ENCODE measurements at places on chromosomes 5 and 9.

DNA sequence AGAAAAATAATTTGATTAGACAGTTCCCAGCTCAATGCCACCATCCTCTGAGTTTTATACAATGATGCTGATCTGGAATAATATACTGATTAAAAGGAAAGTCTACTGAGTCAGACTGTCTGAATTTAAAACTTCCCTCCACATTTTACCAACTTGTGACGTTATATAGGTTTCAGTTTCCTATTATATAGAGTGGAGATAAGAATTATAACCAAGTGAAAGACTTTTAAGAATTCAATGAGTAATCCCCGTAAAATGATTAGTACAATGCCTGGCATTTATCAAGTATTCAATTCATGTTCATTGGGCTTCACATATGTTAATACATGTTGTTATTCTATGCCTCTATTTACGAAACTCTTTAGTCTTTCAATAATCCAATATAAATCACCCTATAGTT is 166.0 kb downstream of the CDH9 start:
- no peak for DNase-seq

DNA sequence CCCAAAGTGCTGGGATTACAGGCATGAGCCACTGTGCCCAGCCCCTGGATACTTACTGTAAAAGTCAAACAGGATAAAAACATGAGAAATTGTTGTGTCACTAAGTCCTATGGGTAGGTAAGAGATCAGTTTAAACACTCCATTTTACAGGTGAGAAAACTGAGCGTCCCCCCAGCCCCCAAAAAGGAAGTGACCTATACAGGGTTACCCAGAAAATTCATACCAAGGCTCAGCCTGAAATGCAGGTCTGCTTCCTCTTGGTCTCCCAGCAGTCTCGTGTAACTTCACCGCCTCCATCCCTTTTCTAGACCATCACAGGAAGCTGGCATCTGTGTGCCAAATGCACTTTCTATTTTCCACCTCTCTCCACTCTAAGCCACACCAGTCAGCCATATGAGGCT is 57.2 kb downstream of the TMOD1 start:
- DNase-seq = no peak

GRCh38 chr5:171770153-171770552 is 15.5 kb upstream of the SMIM23 start:
- DNase-seq = no peak

GRCh38 chr5:1788828-1789227 is 10.8 kb downstream of the MRPL36 start:
- no peak for DNase-seq

DNA sequence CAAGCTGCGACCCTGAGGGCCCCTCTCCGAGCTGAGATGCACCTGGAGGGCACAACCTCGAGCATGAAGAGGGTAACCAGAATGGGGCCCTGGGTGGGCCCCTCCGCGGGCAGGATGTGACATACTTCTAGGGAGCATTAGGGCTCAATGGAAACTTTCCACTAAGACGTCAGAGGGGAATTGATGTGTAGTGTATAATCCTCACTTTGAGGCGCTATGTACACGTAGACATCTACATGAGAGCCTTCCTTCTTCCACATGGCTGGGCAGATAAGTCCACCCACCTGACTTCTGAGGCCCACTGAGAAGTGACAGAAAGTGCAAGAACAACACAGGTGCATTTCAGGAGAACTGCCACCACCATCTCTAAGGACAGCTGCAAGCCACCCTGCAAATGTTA is 61.0 kb downstream of the DAP start:
- DNase-seq = no peak

GRCh38 chr5:138186002-138186447 is 7.1 kb downstream of the KIF20A start:
- no peak for DNase-seq

GRCh38 chr9:95478335-95478734 is 38.4 kb downstream of the PTCH1 start:
- DNase-seq = no peak

- no peak for DNase-seq
Observed at GRCh38 chr5:154276261-154276972, 85.9 kb downstream of the GALNT10 start.

DNA sequence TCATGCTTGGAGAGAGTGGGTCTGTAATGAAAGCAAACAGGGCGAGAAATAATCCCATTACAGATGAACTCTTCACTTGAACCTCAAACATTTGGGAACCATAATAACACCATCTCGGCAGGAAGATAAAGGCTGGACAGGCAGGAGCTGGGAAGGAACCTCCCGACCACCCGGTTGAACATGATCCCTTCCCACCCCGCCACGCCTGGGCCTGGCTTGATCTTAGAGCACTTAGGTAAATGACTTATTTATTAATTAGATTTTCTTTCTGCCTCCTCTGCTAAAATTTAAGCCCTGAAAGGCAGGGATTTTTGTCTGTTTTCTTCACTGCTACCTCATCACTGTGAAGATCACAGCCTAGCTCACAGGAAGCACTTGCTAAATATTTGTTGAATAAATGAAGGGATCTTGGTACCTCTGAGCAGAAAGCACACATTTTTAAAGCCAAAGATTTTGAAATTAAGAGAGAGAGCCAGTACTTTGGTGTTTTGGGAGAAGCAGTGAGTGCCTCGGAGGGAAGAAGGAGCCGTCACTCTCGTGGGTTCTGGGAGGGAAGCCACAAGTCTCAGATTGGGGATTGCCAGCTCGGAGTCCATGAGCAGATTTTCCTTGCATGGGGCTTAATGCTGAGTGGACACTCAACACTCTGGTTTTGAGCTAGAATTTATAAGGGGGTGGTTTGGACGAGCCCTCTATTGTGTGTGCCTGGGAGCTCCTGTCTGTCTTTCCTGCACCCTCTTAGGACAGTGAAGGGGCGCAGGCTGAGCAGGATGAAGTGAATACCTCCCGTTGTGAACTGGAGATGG is 133.3 kb downstream of the MACROH2A1 start:
- DNase-seq = no peak

GRCh38 chr5:139137697-139138096 is 60.5 kb downstream of the SIL1 start:
- no peak for DNase-seq

DNA sequence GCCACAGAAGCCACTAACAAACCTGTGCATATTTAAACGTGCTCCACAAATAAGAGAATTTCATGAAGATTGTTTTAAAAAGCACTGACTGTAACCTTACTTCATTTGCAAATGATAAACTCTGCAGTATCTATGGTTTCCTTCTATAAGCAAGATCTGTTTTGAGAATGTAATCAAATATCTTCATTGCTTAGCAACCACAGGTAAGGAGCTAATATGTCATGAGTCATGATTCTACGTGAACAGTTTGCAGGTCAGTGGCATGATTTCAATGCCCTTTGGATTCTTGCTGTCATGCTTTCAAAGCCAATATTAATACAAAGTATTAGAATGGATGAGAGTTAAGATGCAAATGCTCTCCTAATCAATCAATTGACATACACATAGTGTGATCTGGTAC is 325.0 kb downstream of the EDIL3 start:
- no peak for DNase-seq

- no peak for DNase-seq
Observed at GRCh38 chr9:38088006-38088925, 19.2 kb upstream of the SHB start.

GRCh38 chr9:134937164-134937555 is 19.4 kb upstream of the FCN1 start:
- DNase-seq = no peak

GRCh38 chr9:127219520-127219919 is 45.1 kb upstream of the GARNL3 start:
- no peak for DNase-seq

- DNase-seq = no peak
Observed at GRCh38 chr9:105067895-105068580, 140.1 kb upstream of the ABCA1 start.

DNA sequence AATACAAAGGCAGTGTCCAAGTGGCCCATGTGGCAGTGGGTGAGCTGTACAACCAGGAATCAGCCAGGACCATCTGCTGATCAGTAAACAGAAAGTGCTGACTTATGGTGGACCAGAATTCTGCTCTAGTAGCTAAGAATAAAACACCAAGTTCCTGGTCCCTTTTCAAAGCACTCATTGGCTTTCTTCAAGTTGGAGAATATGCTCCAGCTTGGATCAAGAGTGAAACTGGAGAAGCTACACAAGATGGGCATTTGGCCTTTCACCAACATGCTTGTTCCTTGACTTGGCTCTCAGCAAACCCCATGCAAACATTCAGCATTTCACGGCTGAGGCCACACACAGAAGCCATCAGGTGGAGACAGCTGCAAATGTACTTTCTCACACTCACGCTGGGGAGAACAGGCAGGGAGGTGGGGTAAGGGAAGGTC is 32.1 kb downstream of the MARCHF3 start:
- no peak for DNase-seq

DNA sequence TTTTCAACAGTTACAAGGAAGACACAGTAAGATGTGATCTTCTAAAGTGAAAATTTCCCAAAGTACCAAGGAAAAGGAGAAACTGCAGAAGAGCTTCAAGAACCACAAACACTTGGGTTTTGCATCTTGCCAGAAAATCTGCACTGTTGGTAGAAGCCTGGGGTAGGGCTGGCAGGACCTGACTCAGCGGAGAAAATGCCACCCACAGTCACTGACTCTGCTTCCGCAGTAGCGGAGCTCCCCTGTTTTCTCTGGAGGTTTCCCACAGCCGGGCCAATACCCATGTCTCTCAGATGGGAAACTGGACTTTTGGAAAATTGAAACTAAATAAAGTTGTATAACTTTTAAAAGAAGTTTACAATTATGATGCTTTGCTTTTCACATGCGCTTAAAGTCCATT is 104.2 kb downstream of the MEF2C start:
- DNase-seq = no peak

DNA sequence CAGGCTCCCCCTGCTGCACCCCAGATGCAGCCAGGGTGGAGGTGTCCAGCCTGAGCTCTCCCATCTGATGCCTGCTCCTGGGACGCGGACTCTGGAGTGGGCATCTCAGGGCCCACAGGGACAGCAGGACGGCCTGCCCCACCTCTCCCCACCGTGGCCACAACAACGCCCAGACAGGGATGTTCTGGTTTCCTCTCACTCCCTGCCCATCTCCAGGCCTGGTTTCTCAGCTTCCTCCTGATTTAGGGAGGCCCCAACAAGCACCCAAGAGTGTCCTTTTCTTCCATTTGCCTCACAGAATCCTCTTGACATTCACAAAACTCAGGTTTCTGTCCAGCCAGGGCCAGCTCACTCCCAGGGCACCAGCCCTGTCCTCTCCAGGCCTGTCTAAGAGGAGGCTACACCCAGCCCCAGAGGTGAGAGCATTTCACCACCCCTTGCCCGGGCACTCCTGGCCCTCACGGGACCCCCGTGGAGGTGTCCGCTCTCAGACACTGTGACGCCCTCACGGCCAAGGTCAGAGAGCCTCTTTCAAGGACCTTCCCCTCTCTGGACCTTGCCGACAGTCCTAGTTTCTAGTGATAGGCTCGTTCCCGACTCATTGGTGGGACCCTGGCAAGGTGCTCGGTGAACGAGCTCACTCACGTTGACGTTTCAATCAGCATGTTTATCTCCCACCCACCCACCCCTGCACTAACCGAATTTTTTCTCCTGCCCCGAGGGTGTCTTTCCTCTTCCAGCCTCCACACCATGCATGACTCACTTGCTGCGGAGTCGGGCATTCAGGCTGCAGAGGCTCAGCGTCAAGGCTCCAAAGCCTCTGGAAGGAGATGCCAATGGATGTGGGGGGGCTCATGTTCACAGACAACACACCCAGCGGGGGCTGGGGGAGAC is 62.0 kb upstream of the UNC5A start:
- DNase-seq = no peak

- DNase-seq = no peak
Observed at GRCh38 chr5:129904102-129904666, at the start of gene CHSY3. Gene CHSY3 (plus strand): TSS chr5:129904465.

GRCh38 chr5:160685219-160685618 is 166.8 kb downstream of the ATP10B start:
- no peak for DNase-seq

GRCh38 chr5:10246761-10247160 is 2.9 kb downstream of the ATPSCKMT start:
- DNase-seq = no peak

DNA sequence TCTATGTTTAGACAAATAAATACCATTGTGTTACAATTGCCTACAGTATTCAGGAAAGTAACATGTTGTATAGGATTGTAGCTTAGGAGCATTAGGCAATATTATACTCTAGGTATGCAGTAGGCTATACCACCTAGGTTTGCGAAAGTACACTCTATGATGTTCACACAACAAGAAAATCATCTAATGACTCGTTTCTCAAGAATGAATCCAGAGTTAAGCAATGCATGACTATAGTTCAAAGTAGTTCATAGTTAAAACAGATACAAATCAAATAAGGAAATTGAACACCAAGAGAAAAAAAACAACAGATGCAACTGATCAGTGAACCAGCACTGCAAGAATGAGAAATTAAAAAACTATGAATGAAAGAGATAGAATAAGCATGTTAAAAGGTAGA is 27.6 kb upstream of the ABLIM3 start:
- DNase-seq = no peak

GRCh38 chr5:138986186-138986800 is 111.2 kb upstream of the LRRTM2 start:
- no peak for DNase-seq

DNA sequence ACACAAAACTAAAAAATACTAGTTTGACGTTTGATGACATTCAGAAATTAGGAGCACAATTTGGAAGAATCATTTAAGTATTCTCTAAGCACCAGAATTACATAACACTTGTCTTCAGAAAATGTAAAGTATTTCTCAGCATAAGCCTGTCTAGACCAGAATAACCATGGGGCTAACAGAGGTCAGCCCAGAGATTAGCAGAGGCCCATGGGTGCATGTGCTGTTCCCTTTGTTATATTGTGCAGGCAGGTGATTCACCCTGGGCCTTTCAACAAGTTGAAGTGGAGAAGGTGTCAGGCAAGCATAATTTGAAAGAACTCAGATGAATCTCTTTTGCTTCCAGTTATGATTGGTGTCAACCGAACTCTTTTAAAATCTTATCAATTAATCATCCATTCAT is 227.9 kb downstream of the LURAP1L start:
- DNase-seq = no peak

GRCh38 chr5:102959055-102959454 is 160.9 kb downstream of the GIN1 start:
- no peak for DNase-seq

DNA sequence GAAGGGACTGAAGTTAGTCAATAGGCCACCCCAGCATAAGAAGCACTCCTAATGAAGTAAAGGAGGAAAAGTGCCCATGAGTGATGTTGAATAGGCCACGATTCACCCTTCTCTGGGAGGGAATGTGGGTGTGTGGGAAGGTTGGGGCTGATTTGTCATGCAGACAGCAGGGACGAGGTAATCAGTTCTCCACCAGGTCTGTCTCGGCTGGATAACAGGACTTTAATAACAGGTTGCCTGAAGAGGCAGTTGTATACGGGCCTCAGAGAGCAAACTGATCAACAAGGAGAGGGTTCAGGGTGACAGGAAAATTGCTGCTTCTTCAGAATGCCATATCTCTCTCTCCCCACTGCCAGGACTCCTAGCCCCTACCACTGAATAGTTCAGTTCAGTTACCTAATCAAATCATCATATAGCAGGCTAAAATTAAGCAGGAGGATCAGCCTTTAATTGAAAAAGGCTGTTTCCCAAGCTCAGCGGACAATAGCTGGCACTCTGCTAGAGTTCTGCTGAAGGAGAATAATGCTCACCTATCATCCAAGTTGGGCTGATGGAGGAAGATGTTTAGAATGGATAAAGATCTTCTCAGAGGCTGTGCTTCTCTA is 43.6 kb upstream of the SMIM32 start:
- no peak for DNase-seq

Measured in stimulated activated CD8-positive, alpha-beta memory T cell treated with anti-CD3 and anti-CD28 coated beads, Interleukin-7, amount 100 ng/mL, for 1 hour (primary cell).